Frontal cortex (tissue), 4 donors: ENCODE measurements at places on chromosomes 1 and 21. TPM values are rescaled to one million over a fixed set of nuclear protein-coding genes. Genes with fewer than 3 reads are reported as not detected.
A peak's percentile ranks its signal among the peaks of the same experiment; 100 is the strongest.

AKR7A3 gene
- 1.2 TPM for total RNA-seq

GRCh38 chr1:70738624-70739023, 309.0 kb downstream of the PTGER3 start:
- DNase-seq, result no peak

S100A7 gene
- total RNA-seq, result not detected

DNA sequence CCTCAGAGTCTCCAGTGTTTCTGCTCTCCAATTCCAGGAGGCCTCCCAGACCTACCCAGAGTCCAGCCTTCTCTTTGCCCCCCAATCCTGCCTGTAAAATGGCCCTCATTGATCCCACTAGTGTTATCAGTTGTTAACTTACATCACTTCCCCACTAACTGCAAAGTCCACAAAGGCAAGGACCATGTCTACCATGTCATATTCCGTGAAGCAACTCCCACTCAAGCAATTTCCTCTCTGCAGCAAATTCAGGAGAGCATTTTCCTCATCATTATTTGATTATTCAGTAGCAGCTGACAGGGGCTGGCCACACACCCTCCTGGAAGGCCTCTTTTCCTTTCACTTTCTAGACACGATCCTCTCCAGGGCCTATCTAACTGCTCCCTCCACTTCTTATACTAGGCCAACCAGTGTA, 153.5 kb downstream of the RERE start:
- DNase-seq, result no peak

DNA sequence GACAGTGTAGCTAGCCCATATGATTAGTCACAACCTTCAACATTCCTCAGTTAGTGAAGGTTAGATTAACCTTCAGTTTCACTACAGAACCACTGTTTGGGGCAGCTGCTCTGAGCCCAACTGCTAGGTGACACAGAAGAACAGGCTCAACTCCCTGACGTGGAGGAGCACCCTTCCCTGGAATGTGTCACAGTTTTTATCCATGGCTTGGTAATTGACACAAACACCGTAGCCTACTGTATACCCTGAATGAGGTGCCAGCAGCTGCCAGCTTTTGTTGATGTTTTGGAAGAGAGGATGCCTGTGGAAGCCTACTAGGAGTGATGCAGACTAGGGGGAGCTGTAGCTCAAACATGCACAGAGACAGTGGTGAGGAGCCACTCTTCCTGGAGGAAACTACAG, 56.6 kb upstream of the CR2 start:
- DNase-seq, result no peak

- no peak for DNase-seq
Observed at GRCh38 chr21:23162198-23162946, 2164.2 kb downstream of the NCAM2 start.

DNA sequence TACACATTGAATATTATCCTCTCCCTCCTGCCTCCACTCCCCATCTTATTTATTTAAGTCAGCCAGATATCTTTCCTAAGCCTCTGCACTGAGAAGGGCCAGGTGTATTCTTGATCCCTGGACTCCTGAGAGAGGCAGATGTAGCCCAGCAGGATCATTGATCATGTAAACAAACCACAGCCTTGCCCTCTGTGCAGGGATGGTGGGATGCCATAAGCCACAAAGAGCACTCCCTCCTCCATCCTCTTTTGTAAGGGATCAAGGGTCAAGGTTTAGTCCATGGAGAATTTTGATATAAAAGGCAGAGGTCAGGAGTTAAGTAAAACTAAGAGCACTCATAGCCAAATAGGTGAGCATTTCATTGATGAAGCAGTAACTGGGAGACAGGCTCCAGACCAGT, 17.3 kb downstream of the PHGDH start:
- no peak for DNase-seq

LCA5L gene
- under 0.01 TPM for total RNA-seq

VASH2 gene
- total RNA-seq, result 28.1 TPM

FAM167B gene
- 0.41 TPM for total RNA-seq

DNA sequence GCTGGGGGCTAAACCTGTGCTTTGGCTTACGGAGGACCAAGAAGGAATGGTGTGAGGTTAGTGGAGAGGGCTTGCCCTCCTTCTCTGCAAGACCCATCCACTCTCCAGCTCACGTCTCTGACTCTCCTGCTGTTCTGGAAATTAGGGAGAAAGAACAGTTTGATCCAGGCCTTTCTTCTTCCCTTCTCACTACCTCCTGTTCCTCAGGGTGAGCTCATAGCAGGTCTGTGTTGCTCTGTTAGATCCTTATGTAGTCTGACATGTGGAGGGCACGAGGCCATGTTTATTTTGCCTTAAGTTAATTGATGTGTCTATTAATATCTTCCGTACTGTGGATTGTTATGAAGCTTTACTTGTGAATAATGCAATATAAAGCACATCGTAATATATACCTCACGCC, 315.0 kb downstream of the GRIK1 start:
- no peak for DNase-seq

GRCh38 chr1:209607102-209607794, 23.7 kb downstream of the CAMK1G start:
- no peak for DNase-seq

DNA sequence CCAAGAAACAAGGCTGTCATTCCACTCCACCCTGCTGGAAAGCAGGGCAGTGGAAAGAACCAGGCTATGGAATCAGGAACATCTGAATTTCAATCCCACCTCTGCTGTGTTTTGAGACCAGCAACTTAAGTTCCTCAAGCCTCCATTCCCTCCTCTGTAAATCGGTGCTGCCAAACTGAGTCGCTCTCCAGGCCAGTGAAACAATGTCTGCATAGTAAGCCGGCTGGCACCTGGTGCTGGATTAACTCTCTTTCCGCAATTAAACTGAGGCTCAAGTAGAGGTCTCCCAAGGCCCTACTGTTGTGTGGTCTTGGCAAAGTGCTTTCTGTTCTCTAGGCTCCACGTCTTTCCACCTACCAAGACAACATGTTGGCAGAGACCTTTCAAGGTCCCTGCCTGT, 65.3 kb downstream of the SSBP3 start:
- DNase-seq, result no peak

NID1 gene
- 11.0 TPM for total RNA-seq

UBE2U gene
- total RNA-seq, result not detected

DNA sequence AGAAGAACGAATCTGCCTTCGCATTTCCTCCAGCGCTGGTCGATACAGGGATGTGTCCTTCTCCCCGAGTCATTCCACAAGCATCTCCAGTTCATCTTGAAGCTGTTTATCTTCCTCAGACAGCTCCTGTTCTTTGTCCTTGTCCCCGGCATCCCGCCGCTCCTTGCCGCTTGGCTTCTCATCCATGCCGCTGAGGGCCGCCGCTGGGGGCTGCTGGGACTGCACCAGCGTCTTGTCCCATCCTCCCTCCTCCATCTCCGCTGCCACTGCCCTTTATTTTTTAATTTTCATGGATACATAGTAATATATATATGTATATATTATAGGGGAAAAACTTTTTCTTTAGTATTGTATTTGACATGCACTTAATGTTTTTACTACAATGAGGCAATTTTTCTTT, 53.4 kb downstream of the FMN2 start:
- no peak for DNase-seq

CD101 gene
- 0.82 TPM for total RNA-seq

DNA sequence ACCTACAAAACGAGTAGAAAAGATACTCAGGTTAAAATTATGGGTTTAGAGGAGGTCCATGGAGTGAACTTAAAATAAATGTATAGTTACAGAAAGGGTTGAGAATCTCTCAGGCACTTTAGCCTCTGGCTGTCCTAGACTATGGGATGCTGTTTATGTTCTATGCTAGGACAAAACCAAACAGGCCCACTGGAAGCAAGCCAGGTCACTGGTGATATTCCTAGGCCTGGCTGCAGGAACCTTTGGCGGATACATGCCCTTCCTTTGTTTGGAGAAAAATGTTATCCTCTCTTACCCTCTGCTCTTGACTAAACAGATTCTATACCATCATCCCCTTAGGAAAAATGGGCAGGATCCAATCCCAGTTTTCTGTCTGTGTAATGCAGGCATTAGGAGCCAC, 90.7 kb upstream of the DUSP10 start:
- no peak for DNase-seq

FAM43B gene
- total RNA-seq, result 0.82 TPM

FMO3 gene
- total RNA-seq, result not detected

- no peak for DNase-seq
Observed at GRCh38 chr1:198672124-198672523, 33.3 kb downstream of the PTPRC start.

DNA sequence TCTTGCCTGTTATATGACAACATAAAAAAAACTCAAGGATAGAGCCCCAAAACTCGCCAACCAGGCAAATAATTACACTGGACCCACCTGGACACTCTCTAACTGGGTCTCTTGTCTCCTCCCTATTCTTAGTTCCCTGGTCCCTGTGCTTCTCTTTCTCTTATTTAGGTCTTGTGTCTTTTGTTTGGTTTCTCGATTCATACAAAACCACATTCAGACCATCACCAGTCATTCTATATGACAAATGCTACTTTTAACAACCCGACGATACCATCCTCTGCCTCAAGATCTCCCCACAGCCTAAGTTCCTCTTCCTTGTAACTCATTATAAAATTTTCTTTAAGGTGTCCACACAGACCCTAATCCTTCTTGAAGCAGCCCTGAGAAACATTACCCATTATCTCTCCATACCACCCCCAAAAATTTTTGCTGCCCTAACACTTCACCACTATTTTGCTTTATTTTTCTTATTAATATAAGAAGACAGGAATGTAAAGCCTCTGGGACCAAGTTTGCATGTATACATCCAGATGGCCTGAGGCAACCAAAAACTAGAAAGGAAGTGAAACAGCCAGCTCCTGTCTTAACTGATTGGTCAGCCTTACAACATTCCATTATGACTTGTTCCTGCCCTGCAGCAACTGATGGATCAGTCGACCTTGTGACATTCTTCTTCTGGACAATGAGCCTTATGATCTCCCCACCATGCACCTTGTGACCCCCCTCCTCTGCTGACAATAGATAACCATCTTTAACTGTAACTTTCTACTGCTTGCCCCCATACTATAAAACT, 638.2 kb downstream of the AMY1C start:
- DNase-seq, result no peak

DNA sequence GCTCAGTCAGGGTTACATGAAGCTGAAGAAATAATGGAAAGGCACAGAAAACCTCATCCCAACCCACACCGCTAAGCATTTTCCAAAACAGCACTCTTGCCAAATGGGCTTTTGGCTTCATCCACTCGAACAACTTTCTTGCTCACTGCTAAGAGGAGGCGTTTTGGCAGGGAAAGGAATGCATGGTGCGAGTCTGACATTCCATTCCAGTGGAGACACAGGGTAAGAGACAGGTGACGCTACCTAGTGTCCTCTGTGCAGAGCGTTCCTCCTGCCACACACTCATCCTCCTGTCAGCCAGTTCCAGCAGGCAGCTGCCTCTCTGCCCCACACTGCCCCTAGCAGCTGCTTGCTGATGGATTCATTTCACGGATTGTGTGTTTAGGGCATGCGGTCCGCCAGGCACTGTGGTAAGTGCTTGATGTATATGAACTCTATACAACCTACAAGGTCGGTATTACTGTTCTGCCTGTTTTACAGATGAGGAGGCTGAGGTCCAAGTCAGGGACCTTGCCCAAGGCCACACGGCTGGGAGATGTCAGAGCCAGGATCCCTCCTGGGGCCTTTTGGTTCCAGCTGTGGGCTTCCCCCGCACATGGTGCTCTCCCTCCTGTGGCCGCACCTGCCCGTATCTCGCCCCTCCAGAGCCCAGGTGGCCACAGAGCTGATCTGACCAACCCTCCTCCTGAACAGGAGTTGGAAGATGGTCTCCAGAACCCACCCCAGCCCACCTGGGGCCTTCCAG, 25.7 kb upstream of the BACE2 start:
- no peak for DNase-seq

- DNase-seq, result peak; percentile 29
Observed at GRCh38 chr1:245153552-245154428, 995 bp upstream of the KIF26B start.

CELA3A gene
- not detected for total RNA-seq

KRTAP7-1 gene
- not detected for total RNA-seq

DNA sequence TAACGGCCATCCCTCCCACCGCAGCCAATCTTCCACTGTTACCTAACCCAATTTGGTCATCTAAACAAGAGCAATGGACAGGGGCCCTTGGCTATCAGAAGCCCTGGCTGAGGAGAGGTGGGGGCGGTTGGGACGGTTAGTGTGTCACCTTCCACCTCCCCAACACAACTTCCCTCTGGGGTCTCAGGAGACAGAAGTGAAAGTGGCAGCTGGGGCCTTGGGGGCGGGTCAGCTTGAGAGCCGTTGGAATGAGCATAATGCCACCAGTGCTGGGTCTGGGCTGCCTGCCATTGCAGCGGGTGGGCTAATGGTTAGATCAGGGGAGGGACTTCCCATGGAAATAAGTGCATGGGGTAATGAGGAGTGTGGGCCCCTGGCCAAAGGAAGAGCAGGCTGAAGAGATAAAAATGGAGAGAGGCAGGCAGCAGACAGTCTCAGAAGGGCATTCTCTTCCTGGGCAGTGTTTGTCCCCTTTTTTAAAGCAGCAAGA, 7.9 kb downstream of the MEF2D start:
- no peak for DNase-seq

DNA sequence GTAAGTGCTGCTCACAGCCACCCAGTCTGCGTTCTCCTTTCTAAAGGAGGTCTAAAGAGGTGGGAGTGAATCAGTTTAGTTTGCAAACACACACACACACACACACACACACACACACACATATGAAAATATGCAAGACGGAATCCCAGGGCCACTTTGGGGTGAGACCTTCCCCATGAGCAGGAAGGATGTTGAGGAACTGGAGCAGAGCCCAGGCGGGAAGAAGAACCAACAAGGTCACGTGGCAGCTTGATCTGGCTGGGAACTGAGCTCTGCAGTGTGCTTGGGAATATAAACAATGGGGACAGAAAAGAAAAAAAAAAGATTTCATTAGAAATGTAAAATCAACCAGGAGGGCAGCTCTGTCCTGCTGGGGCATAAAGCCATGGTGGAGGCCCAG, 32.6 kb downstream of the OR2G3 start:
- no peak for DNase-seq

DNA sequence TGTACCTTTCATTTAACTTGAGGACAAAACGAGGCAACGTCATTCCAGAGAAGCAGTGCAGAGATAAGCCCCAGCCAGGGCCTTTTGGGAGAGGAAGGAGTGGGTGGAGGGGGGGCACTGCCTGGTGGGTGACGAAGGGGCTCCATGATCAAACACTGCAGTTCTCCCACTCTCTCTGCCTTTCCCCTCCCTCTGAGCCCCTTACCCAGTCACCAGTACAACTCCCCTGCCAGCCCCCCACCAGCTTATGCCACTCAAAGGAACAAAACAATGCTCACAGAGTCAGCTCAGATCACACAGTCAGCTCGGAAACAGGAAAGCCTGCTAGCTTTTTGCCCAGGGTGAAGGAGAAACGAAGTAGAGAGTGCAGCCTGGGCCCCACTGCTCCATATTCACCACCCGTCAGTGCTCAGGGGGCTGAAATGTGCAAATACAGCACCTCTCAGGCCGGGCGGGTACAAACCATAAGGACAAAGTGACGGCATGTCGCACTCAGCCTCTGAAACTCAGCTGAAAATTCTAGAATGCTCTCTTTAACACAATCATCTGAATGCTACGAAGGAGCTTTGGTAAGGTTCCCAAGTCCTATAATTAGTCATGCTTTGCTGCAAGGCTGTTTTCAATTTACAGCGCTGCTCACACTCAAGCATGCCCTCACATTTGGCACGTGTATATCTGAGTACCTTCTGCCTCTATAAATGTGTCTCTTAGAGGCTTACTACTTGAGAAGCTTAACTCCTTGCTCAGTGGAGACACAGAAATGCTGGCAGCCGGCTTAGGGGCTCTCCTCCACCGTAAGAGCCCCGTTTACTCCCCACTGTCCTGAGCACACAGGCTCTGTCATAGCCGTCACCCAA, 65.8 kb upstream of the RAB4A start:
- no peak for DNase-seq

- no peak for DNase-seq
Observed at GRCh38 chr1:89287181-89288050, 14.8 kb upstream of the GBP5 start.

SLAMF1 gene
- not detected for total RNA-seq
